ENCODE measurements at places on chromosomes 2 and 18. TPM values are rescaled to one million over a fixed set of nuclear protein-coding genes. Genes with fewer than 3 reads are reported as not detected.

Gene MYO7B
- total RNA-seq = 0.16 TPM

- no peak for ATAC-seq
Observed at GRCh38 chr2:56088411-56088810, 95.4 kb upstream of the CCDC85A start.

DNA sequence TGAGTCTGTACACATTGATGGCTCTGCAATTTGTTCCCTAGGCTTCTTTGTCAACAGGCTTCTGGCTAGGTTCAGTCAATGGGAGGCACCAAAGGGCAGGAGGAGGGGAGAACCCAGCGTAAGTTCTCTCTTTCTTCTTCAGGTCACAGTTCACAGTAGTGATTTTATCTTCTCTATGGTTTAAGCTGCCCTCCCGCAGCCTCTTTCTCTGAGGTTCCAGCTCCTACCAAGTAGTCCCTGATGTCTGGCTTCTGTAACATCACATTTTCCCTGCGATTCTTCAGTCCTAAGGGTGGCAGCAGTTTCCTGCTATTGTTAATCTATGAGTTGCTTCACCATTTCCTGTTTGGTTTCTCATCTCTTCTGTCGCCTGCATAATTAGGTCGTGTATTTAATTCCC is 107.4 kb downstream of the CPO start:
- ATAC-seq = peak; percentile 96

GRCh38 chr18:41022484-41022883 is 932.5 kb upstream of the PIK3C3 start:
- ATAC-seq = no peak

DNA sequence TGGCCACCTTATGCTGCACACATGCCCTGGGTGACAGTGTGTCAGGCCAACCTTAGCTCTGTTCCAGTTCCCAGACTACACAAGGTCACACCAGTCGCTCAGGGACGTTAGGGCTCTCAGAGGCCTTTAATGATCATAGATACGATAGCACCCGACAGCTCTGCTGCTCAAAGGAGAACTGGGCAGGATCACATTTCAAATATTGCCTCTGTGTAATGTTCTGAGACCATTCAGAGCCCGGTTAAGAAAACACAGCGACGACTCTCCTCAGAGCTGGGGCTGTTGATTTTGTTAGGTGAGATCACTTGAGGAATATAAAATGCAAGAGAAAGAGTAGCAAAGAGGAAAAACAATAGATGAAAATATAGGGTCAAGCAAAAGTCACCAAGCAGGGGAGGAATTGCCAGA is 166.6 kb upstream of the TANK start:
- ATAC-seq = no peak

DNA sequence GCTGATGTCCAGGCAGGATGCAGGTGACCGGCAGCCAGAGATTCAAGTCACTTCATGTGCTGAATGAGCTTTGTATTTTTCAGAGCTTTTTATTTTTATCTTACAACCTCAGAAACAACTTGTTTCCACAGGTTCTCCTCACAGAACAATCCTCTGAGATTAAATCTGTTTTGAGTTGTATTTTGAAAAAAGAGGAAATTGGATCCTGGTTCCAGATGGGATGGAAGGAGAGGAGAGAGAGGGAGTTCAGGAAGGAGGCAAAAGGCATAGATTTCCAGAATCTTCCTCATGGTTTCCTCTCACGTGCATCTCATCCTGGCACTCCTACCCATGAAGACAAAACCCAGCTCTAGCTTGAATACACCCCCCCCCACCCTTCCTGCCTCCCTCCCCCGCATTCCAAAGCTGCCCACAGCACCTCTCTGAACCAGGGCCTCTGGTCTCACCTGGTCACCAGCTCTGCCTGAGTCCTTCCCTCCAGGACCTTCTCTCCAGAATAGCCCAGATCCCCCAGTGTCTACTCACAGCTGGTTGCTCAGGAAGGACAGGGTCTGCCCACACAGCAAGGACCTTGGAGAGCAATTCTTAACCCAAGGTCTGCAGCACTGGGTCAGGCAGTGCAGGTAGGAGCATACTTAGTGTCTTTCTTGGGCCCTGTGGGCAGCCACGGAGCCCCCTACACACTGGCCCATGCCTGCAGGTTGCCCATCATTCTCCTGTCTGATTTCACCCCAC is 104.7 kb downstream of the ZFP36L2 start:
- no peak for ATAC-seq
